ENCODE measurements at places on chromosomes 5 and 9.

GRCh38 chr9:6942406-6942805 is 184.6 kb downstream of the KDM4C start:
- DNase-seq, result no peak

DNA sequence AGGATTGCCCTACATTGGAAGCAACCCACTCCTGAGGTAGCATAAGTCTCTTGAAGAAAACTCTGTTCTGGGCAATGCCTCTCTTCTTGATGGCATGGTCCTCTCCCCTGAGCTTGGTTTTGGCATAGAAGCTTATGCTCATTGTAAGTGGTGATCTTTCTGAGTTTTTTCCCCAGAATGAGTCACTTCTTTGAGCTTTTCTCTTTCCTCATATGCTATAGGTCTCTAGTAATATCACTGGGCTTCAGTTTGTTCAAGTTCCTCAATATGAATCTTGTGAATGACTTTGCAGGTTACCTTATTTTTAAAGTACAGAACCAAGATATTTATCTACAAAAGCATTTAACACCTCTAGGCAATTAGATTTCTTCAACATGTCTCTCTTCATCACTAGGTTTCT is 76.5 kb upstream of the ATG10 start:
- DNase-seq, result no peak

DNA sequence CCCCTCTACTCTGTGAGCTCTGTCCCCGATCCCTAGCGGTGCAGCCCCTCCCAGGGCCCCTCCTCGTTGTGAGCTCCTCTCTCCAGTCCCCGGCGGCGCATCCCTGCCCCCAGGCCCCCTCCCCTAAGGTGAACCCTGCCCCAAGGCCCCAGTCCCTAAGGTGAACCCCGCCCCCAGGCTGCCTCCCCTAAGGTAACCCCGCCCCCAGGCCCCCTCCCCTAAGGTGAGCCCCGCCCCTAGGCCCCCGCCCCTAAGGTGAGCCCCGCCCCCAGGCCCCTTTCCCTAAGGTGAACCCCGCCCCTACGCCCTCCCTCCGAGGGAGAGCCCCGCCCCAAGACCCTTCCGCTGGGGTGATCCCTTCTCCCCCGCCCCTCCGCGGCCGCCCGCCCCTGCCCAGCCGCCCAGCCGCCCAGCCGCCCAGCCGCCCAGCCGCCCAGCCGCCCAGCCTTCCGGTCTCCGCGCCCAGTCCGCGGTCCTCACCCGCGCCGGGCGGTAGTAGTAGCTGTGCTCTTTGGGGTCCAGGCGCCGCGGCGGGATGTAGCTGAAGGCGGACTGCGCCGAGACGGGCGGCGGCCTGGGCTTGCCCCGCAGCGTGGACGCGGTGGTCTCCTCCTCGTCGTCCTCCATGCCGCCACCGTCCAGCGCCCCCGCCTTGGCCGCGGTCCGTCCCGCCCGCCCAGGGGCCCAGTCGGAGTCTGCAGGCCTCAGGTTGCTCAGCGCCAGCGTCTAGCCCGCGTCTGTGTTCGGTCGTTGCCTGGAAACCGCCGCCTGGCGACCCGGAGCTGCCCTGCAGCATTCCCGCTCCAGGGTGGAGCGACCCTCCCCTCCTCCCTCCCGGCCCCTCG is at the start of gene CFAP90:
Gene CFAP90 (minus strand): TSS at position 739 of the 845 bp plus-strand sequence. CDS start 112 bp downstream, at position 627.
- peak; percentile 76 for DNase-seq

DNA sequence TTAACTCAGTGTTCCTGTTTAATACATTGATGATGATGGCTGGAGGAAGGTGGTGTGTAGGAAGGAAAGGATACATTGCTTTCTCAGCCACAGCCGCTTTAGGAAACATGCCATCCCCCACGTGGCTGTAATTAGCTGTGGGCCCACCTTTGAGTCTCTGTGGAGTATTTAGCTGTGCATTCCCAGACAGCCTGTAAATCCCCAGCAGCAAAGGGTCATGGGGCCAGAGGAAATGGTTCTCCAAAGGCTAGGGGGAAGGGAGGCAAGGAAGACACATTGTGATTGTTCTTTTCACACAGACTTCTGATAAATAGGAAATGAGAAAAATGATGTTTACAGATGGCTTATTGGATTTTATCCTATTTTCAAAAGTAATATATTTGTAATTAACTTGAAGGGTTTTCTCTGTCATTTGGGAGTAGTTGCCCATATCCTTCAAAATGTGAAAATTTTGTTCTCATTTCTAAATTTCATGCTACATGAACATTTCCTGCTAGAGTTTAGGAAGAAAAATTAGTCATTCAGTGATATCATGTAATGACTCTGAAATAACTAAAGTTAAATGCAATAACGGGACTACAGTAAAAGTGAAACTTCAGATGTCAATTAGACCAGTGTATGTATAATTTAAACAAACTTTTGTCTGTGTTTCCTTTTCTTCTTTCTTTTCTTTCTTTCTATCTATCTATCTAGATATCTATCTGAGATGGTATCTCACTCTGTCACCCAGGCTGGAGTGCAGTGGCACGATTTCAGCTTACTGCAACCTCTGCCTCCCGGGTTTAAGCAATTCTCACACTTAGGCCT is 24.3 kb upstream of the F2R start:
- DNase-seq, result no peak

DNA sequence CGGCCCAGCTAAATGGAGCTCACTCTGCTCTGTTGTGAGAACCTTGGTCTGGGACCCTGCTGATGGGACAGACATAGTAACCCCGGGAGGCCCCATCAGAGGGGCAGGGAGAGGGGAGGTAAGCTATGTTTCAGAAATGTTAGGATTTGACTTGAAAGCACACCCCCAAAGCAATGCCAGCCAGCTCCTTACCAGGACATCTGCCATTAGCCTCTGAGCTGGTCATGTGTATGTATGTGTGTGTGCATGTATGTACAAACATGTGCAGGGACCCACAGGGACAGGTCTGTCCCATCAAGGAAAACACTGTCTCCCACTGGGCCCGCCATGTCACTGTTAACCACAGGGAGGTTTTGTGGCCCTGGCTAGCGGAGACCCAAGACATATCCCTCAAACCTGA is 14.5 kb downstream of the SLC22A4 start:
- no peak for DNase-seq

- DNase-seq, result no peak
These were observed 71.4 kb upstream of the ATP10B start for GRCh38 chr5:160923411-160923810.

GRCh38 chr5:170785416-170785815 is 1.9 kb downstream of the GABRP start:
- no peak for DNase-seq

DNA sequence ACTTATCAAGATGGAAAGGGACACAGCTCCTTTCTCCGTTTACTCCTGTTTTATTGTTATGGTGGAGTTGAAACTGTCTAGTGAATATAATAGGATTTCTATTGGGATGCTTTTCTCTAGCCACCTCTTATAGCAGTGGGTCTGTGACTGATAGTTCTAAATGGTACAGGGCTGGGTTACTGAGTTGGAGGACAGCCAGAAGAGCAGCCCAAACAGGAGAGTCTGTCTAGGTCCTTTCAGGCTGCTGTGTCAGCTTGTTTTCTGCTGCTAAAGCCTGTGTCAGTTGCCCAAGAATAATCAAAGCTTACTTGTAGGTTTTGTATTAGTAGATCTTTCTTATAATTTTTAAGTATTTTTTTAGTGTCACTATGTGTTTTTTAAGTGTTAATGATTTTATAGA is 356.0 kb upstream of the SEMA6A start:
- DNase-seq, result no peak

DNA sequence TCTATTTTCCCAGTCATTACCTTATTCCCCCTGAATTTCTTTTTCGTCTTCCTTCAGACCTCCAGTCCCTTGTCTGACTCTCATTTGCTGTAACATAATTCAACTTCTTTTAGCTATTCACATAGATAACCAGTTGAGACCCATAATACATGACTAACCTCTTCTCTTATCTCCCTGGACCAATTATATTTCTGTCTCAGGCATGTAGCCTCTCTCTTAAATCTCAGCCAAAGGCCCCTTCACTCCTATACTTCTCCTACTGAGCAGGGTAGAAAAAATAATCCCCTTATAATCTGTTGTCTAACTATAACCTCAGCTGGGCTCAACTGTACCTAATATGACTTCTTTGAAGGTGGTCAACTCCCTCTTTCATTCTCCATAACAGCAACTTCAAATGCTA is 20.9 kb downstream of the RANBP6 start:
- no peak for DNase-seq

- no peak for DNase-seq
These were observed 139.9 kb downstream of the PDE4D start for GRCh38 chr5:59753599-59753998.

DNA sequence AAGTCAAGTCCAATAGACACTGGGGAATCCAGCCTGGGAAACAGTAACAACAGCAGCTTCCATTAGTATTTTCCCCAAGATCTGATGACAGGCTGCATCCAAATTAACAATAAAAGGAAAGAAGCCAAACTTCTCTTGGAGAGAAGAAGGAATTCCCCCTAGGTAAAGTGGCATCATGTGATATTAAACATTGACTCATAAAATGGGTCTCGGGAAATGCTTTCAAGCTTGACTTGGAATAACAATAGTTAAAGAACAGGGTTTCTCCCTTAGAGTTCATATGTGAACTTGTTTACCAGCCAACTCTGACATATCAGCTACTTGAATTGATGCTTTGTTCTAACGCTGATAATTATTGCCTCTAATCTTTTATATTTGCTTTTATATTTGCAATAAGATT is 45.4 kb downstream of the ENTREP1 start:
- no peak for DNase-seq

DNA sequence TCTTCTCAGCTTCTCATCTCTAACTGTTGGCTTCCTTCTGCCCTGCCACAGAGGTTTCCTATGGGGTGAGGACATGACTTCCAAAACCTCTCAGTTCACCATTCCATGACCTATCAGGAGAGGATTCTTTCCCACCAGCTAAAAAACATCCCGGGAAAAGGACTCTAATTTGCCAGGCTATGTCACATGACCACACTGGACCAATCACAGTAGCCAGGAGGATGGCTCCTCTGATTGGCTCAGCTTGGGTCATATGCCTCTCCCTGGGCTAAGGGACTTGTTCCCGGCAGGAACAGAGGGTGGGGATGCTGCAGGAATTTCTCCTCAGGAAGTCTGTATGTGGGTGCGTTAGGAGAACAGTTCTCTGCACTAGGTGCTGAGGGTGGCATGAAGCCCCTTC is 40.3 kb upstream of the XPA start:
- DNase-seq, result no peak

GRCh38 chr9:84271531-84271900 is 69.0 kb downstream of the SLC28A3 start:
- DNase-seq, result peak; percentile 85

DNA sequence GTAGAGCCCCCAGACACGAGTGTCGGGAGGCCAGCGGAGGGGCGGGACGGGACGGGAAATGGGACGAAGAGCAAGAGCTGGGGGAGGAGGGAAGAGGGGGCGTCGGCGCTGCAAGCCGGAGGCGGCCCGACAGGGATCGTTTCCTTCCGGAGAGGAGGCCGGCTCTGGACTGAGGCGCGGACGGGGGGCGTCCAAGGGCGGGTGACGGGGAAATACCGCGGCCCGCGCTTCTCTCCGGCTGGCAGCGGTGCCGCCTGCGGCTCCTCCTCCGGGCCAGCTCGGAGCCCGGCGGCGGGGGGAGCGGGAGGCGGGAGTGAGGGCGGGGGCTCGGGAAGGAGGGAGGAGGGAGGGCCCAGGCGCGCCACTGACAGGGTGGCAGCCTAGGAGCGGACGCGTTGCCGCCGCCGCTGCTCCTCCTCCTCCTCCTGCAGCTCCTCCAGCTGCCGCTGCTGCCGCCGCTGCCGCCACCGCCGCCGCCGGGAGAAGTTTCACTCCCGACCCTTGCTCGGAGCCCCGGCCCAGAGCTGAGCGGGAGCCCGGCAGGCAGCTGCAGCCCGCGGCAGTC is at the start of gene CHSY3:
Gene CHSY3 (plus strand): TSS at position 364 of the 565 bp plus-strand sequence.
- DNase-seq, result peak; percentile 93

GRCh38 chr5:135145985-135146384 is 112.0 kb upstream of the PITX1 start:
- DNase-seq, result no peak

- no peak for DNase-seq
These were observed 12.7 kb upstream of the TMEM174 start for GRCh38 chr5:73160239-73160671.

DNA sequence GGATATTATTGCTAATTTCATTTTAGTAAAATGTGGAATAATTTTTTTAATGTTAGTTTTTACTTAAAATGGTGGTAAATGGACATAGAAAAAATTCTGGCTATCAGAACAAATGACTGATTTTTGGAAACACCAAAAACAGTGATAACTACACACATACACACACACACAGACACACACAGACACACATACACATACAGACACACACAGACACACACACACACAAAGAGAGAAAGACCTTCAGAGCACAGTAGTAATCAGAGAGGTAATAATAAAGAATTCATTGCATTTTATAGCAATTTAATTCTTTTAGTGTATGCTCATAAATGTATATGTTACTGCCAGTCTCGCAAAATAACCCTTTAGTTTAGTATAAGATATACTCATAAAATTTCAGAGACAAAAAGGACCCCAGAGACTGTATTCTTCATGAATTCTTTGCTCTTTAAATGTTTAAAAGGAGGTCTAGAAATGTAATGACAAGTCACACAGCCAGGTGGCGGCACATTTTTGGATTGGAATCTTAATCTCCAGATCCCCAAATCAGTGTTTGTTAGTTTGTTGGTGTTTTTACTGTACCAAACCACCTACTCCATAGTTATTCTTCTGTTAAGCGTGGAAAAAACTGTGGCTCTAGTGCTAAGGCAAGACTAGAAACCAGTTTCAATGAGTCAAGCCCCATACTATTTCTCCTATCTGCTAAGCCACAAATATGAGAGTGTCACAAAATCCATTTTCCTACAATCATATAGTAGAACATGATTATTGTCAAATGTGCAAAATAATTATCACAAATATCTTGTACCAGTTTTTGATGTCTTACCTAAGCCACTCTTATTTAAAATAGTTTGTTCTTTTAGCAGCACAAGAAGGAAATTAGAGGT is 109.9 kb downstream of the EDIL3 start:
- DNase-seq, result no peak

GRCh38 chr9:136080716-136081112 is 14.4 kb downstream of the NACC2 start:
- no peak for DNase-seq

- DNase-seq, result no peak
These were observed 277.2 kb upstream of the ADRA1B start for GRCh38 chr5:159638954-159639559.

DNA sequence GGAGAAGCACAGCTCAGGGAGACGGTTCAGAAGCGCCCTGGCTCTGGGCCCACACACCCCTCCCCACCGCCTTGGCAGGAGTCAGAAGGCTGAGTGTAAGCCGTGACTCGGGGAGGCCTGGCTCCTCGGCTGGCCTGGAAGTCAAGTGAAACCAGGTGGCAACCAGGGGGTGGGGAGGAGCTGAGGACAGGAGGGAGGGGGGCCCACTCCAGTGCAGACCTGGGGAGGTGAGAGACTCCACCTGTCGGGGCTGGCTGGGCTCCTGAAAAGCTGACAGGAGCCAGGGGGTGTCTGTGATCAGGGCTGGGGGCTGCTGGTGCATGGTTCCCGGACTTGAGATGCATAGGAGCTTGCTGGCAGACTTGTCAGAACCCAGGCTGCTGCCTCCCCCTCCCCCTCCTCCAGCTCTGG is 150.2 kb upstream of the PHYKPL start:
- peak; percentile 70 for DNase-seq

- no peak for DNase-seq
These were observed 626.9 kb upstream of the PTGER4 start for GRCh38 chr5:40052808-40053207.
